GM04503 (cell line): ENCODE measurements at places on chromosomes 7 and 10.

- no peak for DNase-seq
Observed at GRCh38 chr7:27148756-27149641, 1.4 kb upstream of the HOXA6 start.

DNA sequence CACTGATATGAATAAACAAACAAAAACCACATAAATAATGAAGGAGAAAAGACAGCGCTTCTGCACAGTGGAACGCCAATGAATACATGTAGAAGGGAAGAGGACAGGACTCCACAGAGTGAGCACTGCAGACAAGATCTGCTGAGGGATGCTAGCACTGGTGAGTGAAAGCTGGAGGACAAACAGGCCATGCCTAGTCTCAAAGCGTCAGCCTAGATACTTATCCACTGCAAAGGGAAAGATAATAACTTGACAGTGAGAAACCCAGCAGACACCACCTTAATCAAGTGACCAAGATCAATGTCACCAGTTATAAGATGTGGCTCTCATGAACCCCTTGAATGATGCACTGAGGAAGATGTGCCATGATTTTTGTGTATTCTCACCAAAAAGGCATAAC, 227.6 kb downstream of the SKAP2 start:
- DNase-seq, result no peak

DNA sequence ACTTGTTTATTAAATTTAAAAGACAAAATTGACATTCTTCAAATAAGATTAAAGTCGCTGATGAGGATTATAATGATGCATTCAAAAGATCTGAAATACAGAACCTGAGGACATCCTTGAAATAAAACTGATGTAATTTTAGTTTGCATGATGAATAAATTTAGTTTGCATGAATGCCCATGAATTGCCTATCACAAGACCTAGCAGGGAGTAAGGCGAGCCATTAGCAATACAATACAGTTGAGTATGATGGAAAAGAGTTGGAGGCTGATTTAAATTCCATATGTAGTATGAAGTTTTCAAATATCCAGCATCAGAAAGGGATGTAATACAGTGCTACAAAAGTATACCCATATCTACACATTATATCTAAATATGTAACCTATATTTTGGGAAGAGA, 321.3 kb downstream of the CACNA2D1 start:
- DNase-seq, result no peak

GRCh38 chr7:28038175-28038797, 142.3 kb downstream of the JAZF1 start:
- no peak for DNase-seq

- no peak for DNase-seq
Observed at GRCh38 chr10:62723375-62723774, 81.1 kb upstream of the ADO start.

GRCh38 chr7:38190011-38190410, 12.0 kb downstream of the STARD3NL start:
- DNase-seq, result no peak

GRCh38 chr7:88458946-88459345, 152.3 kb upstream of the STEAP4 start:
- no peak for DNase-seq

- peak; percentile 95 for DNase-seq
Observed at GRCh38 chr10:100890673-100891317, 22.0 kb upstream of the SLF2 start.
